GM12865 (cell line): ENCODE measurements at places on chromosomes 12 and 14.
A peak's percentile ranks its signal among the peaks of the same experiment; 100 is the strongest.

GRCh38 chr14:95140060-95140858 is 17.1 kb downstream of the DICER1 start:
- no peak for DNase-seq

- DNase-seq = no peak
Measured at GRCh38 chr12:3262470-3262869, 185.3 kb downstream of the TSPAN9 start.

DNA sequence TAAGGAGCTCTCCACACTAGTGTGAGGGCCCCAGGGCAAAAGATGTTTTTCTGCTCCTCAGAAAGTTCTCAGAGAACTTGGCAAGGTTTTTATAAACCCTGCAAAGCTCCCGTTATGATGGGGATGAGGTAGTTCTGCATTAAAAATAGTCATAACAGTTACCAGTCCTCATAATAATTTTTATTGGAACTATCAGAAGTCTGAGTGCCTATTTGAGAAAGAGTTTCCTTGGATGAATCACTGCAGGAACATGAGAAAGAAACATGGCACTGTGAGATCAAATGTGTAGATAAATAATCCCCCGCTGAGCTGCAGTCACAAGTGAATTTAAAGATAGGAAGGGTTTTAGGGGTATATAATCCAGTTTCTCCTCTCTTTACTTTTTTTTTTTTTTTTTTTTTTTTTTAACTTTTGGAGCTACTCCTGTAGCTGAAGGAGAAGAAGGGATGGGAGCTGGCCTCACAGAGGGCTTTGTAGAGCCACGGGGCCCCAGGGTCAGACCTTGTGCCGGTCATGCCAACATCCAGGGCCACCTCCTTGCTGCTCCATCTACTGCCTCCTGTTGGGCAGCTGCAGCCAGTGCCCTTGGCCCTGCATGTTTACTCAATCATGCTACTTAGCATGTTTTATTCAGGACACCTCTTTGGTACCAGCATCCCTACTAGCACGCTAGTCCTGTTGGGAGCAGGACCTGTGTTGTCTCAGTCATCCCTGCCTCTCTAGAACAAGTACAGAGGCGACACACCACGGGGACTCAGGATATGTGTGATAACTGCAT is 39.5 kb downstream of the EVL start:
- DNase-seq = no peak

GRCh38 chr12:106776897-106777296 is 2.4 kb downstream of the RIC8B start:
- no peak for DNase-seq

DNA sequence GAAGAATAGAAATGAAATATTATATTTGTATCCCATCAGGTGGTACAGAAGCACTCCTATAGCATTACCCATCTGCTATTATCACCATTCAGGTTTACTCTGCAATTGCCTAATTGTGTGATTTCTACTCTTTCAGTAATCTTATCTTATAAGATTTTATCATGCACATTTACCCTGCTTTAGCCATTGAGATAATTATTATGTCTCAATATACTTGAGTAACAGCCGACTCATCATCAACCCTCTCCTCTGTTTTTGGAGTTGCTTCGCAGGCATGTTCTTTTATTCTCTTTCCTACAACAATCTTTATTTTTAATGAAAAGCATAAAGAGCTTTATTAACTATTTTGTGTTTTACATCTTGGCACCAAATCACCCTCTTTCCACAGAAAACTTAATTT is 419.9 kb downstream of the LRIG3 start:
- no peak for DNase-seq

- peak; percentile 26 for DNase-seq
Measured at GRCh38 chr12:3837049-3837448, 36.1 kb downstream of the PARP11 start.
